ENCODE measurements at places on chromosomes 1 and 21.

DNA sequence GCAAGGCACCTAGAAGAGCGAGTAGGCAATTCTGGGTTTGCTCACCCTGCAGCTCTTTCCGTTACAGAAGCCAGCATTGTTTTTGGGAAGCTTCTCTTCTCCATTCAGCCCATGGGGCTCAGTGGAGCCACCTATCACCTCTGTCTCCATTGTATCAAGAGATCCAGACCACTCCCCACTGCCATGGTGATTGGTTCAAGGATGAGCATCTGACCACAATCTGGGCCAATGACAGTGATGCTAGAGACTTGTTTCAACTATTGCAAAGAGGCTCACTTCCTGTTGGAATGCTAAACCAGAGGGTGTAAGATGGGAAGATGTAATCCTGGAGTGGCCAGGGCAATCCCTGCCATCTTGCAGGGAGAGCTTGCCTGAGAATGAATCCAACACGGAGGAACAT is 6.6 kb downstream of the SPATA21 start:
- peak; percentile 19 for DNase-seq

DNA sequence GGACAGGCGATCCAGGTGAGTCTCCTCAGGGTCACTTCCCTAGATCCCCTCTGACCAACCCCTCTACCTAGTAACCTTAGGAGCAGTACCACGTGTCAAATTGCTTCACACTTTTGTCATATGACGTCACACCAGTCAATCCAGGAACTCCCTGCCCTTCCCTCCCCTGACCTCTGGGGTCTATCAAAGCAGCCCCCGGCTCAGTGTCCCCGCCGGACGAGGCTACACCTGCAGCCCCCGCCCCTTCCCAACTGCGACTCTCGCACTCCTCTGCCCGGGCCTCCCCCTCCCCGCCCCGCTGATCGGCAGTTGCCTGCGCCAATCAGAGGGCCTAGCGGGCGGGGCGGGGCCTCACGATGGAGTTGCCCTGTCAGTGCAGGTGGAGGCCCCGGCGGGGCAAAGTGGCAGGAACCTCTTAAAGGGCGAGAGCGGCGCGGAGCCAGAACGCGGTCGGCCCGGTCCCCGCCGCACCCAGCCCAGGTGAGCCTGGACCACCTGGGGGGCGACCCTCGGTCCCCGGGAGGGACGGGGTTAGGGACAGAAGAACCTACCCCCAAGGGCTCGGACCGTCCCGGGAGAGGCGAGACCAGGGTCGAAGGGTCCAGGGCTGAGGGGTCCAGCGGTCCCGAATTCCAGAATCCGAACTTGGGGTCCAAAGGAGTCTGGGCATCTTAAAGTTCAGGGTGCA is 27.5 kb upstream of the EPB41 start:
- DNase-seq: peak; percentile 79

GRCh38 chr1:114979278-114979891 is 50.2 kb upstream of the TSHB start:
- DNase-seq: peak; percentile 63

GRCh38 chr1:231188072-231188471 is 26.2 kb downstream of the TRIM67 start:
- no peak for DNase-seq

DNA sequence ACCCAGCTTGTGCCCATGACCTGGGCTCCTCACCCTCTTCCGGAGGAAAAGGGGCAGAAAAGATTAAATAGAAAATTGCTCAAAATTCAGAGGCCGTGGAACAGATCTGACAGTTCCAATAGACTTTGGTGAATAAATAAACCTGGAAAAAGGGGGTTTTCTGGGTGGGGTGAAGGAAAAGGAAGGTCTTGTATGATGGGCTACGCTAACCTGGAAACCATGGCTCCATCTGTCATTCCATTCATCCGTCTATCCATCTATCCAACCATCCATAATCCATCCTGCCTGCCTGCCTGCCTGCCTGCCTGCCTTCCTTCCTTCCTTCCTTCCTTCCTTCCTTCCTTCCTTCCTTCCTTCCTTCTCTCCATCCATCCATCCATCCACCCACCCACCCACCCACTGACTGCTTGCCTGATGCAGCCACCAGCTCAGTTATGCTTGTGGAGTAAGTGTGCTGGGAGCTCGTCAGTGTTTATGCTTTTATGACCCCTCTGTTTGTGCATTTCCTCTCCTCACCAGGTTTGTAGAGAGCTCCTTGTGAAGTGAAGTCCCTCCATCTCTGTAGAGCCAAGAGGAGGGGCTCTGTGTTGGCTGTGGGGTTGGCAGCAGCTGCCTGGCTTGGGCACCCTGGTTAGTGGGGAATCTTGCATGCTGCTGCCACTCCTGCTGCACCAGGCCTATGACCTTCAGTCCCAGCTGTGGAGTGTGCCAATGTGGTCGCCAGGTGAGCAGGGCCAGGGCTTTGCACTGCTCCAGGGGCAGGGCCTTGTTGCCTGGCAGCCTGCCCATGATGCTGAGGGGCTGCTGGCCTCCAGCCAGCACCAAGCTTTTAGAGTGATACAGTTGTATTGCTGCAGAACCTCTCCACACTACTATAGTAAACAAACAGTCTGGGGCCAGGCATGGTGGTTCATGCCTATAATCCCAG is 16.0 kb upstream of the POU3F1 start:
- DNase-seq: no peak

DNA sequence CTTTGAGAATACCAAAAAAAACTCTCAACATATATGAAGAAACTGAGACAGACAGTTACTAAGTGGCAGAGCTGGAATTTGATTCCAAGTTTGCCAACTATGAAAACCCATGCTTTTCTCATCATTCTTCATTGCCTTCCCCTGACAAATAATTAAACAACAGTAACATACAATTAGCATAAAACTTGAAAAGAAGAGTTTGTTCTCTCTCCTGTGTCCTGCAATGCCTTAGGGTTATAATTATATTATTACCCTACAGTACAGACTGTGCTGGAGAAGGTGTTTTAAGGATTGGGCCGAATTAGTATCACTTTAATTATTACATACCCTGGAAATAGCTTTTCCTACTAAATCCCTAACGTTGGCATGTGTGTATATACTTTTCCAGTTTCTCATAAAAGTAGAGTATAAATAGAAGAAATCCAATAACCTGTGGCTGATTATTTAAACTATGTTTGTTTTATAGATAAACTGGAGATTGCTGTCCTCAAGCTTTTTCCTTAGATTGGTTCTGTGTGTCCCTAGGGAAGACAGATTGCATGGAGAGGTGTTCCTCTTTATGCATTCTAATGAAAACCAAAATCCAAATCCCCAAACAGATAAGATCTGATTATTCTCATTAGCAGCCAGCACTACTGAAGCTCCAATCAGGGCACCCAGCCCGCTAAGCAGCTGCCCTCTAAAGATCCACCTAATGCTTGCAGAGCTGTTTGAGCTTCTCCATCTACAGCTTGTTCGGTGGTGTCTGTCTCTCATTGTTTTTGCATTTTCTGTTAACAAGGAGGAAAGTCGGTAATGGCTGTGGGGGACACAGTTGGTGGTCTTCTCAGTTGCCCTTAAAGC is 156.3 kb downstream of the TM2D1 start:
- no peak for DNase-seq

GRCh38 chr1:90502696-90503095 is 214.4 kb downstream of the BARHL2 start:
- DNase-seq: no peak

- no peak for DNase-seq
These were observed 873 bp upstream of the PI4KB start for GRCh38 chr1:151327903-151328674.

Measured in cardiac fibroblast (primary cell).